Ascending aorta (tissue), 2 donors: ENCODE measurements at places on chromosomes 3 and 15. TPM values are rescaled to one million over a fixed set of nuclear protein-coding genes. Genes with fewer than 3 reads are reported as not detected.

The TNNC1 gene
- 68.6 TPM for total RNA-seq

The CSTA gene
- total RNA-seq: not detected

The KNG1 gene
- not detected for total RNA-seq

The SERPINI2 gene
- not detected for total RNA-seq

The B3GALNT1 gene
- 55.6 TPM for total RNA-seq

The SLC9A9 gene
- 63.4 TPM for total RNA-seq

The CFAP161 gene
- not detected for total RNA-seq

The AADACL2 gene
- total RNA-seq: not detected

The RAD51 gene
- total RNA-seq: not detected

The KATNBL1 gene
- total RNA-seq: 34.3 TPM

The PROS1 gene
- total RNA-seq: 44.2 TPM

The CHL1 gene
- 0.53 TPM for total RNA-seq

The PRKCD gene
- 36.3 TPM for total RNA-seq

The SLC38A3 gene
- not detected for total RNA-seq

The TTLL13 gene
- not detected for total RNA-seq

The GOLGA6A gene
- total RNA-seq: not detected

The SNTN gene
- not detected for total RNA-seq

The EXD1 gene
- not detected for total RNA-seq

The PEX5L gene
- total RNA-seq: 0.11 TPM

The UROC1 gene
- total RNA-seq: not detected

The AP3B2 gene
- total RNA-seq: not detected

The FRMD5 gene
- total RNA-seq: not detected

The RMDN3 gene
- 6.0 TPM for total RNA-seq

The CA12 gene
- total RNA-seq: 10.7 TPM

The FSIP1 gene
- total RNA-seq: not detected

The SAMMSON gene
- 2.2 TPM for total RNA-seq

The LYZL4 gene
- total RNA-seq: not detected

The GPR62 gene
- total RNA-seq: not detected

The ZBTB47 gene
- total RNA-seq: 69.3 TPM

The GOLGA6B gene
- total RNA-seq: not detected

The ZKSCAN7 gene
- total RNA-seq: not detected

The TMEM266 gene
- not detected for total RNA-seq

The STAC gene
- total RNA-seq: 16.0 TPM

The CPOX gene
- 34.8 TPM for total RNA-seq

The GRIP2 gene
- 0.21 TPM for total RNA-seq

The FHIT gene
- 0.21 TPM for total RNA-seq

The MLF1 gene
- total RNA-seq: 3.3 TPM

The TMIE gene
- total RNA-seq: 8.5 TPM

The ACP3 gene
- total RNA-seq: 0.43 TPM

The REC114 gene
- not detected for total RNA-seq

The MYZAP gene
- 7.6 TPM for total RNA-seq
